H9 (cell line): ENCODE measurements at places on chromosomes 1 and 21. TPM values are rescaled to one million over a fixed set of nuclear protein-coding genes. Genes with fewer than 3 reads are reported as not detected.

The RCC2 gene
- total RNA-seq, result 473 and 474 TPM in 2 replicates

The KCNQ4 gene
- total RNA-seq, result 1.4 TPM in 2 replicates

The SYT14 gene
- total RNA-seq, result 8.8 and 10.3 TPM in 2 replicates

GRCh38 chr1:229325401-229325800 lies 17.4 kb downstream of the CCSAP start:
- no peak for DNase-seq

DNA sequence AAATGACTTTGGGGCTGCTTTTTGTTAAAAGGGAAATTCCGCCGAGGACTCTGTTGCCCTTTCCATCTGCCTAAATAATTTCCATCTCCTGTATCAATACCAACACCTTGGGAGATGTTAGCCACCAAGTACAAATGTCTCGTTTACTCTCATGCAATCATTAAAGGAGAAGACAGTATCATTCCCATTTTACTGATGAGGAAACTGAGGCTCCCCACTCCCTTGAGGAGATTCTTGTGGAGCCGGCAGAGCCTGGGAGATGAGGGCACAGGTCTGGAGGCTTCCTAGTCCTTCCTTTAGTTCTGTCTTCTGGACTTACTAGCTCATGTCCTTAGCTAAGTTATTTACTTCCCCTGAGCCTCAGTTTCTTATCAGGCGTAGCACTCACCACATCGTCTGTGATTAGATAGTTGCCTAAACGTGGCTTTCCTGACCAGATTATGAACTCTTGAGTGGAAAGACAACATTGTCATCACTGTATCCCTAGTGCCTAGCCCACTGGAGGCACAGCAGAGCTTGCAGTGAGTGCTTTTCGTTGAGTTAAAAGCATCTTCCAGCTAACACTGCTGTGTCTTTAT lies 81.6 kb downstream of the ADSS2 start:
- no peak for DNase-seq

- DNase-seq, result no peak
Measured at GRCh38 chr1:162846256-162847212, 14.4 kb downstream of the CCDC190 start.

GRCh38 chr1:108686614-108687313 lies 5.3 kb upstream of the PRPF38B start:
- DNase-seq, result no peak

- no peak for DNase-seq
Measured at GRCh38 chr1:215731699-215732098, 164.6 kb downstream of the KCTD3 start.

GRCh38 chr21:46048926-46049889 lies 48.7 kb upstream of the COL6A2 start:
- DNase-seq, result peak; percentile 59

DNA sequence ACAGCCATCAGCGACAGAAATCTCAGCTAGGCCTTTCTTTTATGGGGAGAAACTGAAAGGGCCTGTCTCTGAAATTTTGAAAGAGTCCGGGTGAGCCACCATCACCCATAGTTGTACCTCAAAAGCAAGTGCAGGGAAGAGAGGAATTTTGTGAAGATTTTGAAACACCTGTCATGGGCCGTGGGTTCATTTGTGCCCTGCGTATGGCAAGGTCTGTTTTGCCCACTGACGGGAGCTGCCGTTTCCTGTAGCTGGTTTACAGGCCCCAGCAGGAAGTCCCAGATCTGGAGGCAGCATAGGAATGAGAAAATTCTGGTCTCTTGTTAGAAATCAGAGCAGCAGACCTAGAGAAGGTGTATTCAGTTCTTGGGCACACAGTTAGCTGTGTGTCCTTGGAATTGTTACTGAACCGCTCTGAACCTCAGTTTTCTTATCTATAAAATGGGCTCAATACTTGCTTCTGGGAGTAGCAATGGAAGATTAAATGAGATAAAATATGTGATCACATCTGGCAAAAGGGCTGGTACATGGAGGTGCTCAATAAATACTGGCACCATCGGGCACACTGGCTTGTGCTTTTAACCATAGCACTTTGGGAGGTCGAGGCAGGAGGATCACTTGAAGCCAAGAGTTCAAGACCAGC lies 52.5 kb downstream of the MAN1C1 start:
- no peak for DNase-seq
